ENCODE measurements at places on chromosomes 16 and 17.
A peak's percentile ranks its signal among the peaks of the same experiment; 100 is the strongest.

- no peaks in the 10 kb centered on the region for H3K27me3 ChIP-seq
- H3K4me3 ChIP-seq, result no peak overlapping the region
- peaks cover 26% of the 10 kb centered on the region for H3K4me1 ChIP-seq
- DNase-seq, result no peak
Measured at GRCh38 chr17:55645361-55645760, 77.3 kb downstream of the TMEM100 start.

DNA sequence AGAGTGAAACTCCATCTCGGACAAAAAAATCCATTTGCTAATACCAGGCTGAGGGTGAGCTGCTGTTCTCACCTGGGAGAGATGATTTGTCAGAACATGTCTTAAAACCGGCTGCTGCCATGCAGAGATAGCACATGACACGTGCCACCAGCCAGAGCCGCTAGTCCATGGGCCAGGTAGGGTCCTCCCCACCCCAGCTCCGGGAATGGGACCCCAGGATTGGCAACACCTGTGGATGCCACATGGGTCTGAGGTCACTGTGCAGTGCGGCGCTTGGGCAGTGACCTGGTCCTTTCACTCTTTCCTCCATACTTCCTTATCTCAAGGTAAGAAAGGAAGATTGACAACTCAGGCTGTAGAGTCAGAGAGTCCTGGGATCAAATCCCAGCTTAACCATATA, 393.3 kb upstream of the TNRC6C start:
- no peak for DNase-seq
- no peaks in the 10 kb centered on the region for H3K27me3 ChIP-seq
- no peak overlapping the region for H3K27ac ChIP-seq

DNA sequence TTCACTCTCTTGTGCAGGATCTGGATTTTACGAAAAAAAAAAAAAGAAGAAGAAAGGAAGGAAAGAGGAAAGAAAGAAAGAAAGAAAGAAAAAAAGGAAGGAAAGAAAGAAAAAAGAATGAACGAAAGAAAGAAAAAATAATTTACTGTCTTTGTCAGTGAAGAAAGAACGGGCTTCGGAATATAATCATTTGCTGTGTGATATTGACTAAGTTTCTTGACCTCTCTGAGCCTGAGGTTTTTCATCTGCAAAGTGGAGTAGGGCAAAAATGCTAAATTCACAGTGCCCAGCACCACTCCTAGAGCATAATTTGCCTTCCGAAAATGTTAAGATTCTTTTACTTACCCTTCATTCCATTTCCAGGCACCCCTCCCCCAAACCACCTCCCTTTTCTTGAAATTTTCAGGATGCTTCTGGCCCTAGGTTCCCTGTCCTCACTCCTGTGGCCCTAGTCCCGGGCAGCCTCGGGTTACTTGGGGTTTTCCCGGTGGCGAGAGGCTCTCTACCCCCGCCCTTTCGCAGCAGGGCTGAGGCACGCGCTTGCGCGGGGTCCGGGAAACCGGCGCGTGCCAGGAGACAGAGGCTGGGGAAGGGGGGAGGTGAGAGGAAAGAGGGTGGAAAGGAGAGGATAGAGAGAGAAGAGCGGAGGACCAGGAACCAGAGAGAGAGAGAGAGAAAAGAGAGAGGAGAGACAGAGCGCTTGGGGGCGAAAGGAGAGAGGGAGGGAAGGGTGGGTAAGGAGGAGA, at the start of gene CNTNAP1:
Gene CNTNAP1, plus strand, starts transcription at position 556 of the 746 bp plus-strand sequence. CDS start 299 bp downstream, outside the sequence.
- H3K27ac ChIP-seq, result peak within 1 kb of the TSS; percentile 82
- H3K4me1 ChIP-seq, result peaks cover 45% of the 10 kb centered on the region
- peaks cover 22% of the 10 kb centered on the region for H3K27me3 ChIP-seq
- DNase-seq, result peak; percentile 73

- no peaks in the 10 kb centered on the region for H3K27me3 ChIP-seq
- no peak overlapping the region for H3K4me3 ChIP-seq
- H3K27ac ChIP-seq, result peak overlapping the region; percentile 75
- no peak for DNase-seq
- peaks cover 26% of the 10 kb centered on the region for H3K4me1 ChIP-seq
- peaks cover 3% of the 10 kb centered on the region for H3K36me3 ChIP-seq
Measured at GRCh38 chr16:87474566-87474996, 18.2 kb downstream of the ZCCHC14 start.

DNA sequence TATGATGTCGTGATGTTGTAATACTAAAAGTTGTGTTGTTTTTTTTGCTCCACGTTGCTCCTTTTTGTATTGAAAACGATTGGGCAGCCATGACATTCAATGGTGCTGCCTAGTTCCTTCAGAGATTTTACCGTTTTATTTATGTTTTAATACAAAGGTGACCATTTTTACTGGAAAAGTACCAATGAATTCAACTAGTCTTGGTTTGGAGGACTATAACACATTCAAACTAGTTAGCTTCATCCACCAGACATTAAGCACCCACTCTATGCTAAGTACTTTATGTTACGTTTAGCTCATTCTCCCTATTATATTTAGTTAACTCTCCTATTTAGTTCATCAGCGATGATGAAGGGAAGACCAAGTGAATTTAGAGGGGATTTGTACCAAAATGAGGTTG, 116.6 kb upstream of the TBX2 start:
- peaks cover 37% of the 10 kb centered on the region for H3K4me1 ChIP-seq
- peaks cover 12% of the 10 kb centered on the region for H3K36me3 ChIP-seq
- no peak for DNase-seq
- no peak overlapping the region for H3K4me3 ChIP-seq
- no peak overlapping the region for H3K27ac ChIP-seq

DNA sequence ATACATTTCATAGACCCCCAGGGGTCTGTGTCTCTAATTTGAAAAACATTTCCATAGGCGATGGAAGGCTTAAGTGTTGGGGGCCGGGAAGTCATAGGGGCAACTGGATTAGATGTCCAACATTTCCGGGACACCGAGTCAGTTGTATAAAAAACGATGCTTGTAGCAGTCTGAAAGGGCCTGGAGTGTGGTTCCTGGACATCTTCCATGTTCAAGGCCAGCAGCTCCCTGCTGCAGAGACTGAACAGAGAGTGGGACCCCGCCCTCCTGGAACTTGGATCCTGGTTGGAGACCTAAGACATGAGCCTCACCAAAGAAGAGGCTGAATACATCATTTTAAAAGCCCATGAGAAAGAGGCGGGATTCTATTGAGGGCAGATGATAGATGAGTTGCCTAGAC, 82.0 kb upstream of the ZNF423 start:
- H3K36me3 ChIP-seq, result peaks cover 11% of the 10 kb centered on the region
- H3K4me3 ChIP-seq, result no peak overlapping the region
- H3K27ac ChIP-seq, result no peak overlapping the region
- DNase-seq, result no peak

DNA sequence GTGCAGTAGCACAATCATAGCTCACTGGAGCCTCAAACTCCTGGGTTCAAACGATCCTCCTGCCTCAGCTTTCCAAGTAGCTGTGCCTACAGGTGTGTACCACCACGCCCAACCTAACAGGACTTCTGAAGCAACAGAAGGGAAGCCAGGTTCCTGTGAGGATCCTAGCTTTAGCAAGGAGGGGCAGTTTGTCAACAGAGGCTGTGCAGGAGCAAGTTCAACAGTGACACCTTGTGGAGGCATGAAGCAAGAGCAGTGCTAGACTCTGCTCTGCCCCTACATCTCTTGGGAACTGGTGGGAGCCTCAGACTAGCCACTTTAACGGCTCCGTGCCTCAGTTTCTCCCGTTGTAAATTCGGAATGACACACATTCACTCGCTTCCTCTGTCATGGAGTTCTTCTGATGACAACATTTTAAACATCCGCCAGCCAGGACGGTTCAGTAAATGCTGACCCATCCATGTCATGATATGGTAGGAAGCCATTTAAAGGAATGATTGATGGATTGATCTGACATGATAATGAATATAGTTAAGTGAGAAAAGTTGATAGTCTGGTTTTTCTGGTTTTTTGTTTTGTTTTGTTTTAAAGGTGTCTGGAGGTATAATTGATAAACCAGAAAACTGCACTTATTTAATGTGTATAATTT, 218.7 kb downstream of the MRTFB start:
- H3K27me3 ChIP-seq, result no peaks in the 10 kb centered on the region
- H3K36me3 ChIP-seq, result peaks cover 3% of the 10 kb centered on the region
- H3K27ac ChIP-seq, result no peak overlapping the region
- DNase-seq, result peak; percentile 62
- H3K4me1 ChIP-seq, result peaks cover 6% of the 10 kb centered on the region
- H3K4me3 ChIP-seq, result no peak overlapping the region

GRCh38 chr17:4931963-4932362, at the start of gene GP1BA:
TSS of gene GP1BA (plus strand) at chr17:4932277. CDS start at chr17:4932605, 328 bp downstream.
- H3K4me3 ChIP-seq, result no peak within 1 kb of the TSS
- H3K27me3 ChIP-seq, result no peaks in the 10 kb centered on the region
- peaks cover 9% of the 10 kb centered on the region for H3K4me1 ChIP-seq
- DNase-seq, result no peak

DNA sequence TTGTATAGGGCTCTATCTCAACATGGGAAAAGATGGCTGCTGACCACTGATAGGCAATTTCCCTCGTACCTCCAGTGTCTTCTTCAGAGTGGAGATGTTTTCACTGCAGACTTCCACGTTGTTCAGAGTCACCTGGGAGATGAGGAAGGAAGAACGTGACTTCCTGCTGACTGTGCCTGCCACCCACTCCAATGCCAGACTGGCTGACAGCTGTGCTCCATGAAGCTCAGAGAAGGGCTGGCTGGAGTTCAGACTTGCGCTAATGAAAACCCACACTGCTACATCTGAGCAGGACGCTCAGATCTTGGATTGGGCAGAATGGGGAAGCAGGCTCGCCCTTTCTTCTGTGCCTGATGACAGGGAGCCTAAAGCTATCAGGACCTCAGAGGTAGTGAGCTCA, 33.1 kb downstream of the COG4 start:
- no peak for DNase-seq
- peaks cover 30% of the 10 kb centered on the region for H3K36me3 ChIP-seq
- no peak overlapping the region for H3K27ac ChIP-seq

DNA sequence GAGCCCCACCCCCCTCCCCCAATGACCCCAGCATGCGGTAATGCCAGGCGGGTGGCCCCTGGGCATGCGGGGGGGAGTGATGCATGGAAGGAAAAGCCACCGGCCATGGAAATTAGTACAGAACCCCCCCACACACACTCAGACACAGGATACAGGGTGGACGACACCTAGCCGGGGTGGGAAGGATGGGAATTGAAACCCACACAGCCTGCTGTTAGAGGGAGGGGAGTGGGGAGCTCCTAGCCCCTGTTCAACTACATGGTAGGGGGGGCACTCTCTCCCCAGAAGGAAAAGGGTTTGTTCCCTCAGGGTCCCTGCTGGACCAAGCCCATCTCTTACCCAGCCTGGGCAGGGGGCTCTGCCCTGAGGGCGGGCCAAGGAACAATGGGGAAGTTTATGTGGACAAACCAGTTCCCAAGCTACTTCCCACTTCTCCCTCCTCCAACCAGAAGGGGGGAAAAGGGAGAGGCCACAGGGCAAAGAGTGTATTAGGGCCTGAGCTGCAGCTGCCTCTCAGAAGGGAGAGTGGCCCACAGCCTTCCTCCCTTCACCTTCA, 5.2 kb downstream of the TMUB2 start:
- peak; percentile 53 for DNase-seq
- H3K36me3 ChIP-seq, result peaks cover 35% of the 10 kb centered on the region
- peak overlapping the region; percentile 27 for H3K4me3 ChIP-seq
- peak overlapping the region; percentile 77 for H3K27ac ChIP-seq
- H3K27me3 ChIP-seq, result no peaks in the 10 kb centered on the region

- H3K27ac ChIP-seq, result no peak overlapping the region
- no peak overlapping the region for H3K4me3 ChIP-seq
- peaks cover 10% of the 10 kb centered on the region for H3K4me1 ChIP-seq
- H3K27me3 ChIP-seq, result no peaks in the 10 kb centered on the region
- no peaks in the 10 kb centered on the region for H3K36me3 ChIP-seq
Measured at GRCh38 chr17:14101976-14102375, 32.7 kb downstream of the COX10 start.

GRCh38 chr16:31138621-31139578, 3.4 kb upstream of the PRSS8 start:
- H3K36me3 ChIP-seq, result peaks cover 1% of the 10 kb centered on the region
- H3K27me3 ChIP-seq, result peaks cover 10% of the 10 kb centered on the region
- peak; percentile 54 for DNase-seq
- peaks cover 53% of the 10 kb centered on the region for H3K4me1 ChIP-seq
- peak overlapping the region; percentile 40 for H3K27ac ChIP-seq

DNA sequence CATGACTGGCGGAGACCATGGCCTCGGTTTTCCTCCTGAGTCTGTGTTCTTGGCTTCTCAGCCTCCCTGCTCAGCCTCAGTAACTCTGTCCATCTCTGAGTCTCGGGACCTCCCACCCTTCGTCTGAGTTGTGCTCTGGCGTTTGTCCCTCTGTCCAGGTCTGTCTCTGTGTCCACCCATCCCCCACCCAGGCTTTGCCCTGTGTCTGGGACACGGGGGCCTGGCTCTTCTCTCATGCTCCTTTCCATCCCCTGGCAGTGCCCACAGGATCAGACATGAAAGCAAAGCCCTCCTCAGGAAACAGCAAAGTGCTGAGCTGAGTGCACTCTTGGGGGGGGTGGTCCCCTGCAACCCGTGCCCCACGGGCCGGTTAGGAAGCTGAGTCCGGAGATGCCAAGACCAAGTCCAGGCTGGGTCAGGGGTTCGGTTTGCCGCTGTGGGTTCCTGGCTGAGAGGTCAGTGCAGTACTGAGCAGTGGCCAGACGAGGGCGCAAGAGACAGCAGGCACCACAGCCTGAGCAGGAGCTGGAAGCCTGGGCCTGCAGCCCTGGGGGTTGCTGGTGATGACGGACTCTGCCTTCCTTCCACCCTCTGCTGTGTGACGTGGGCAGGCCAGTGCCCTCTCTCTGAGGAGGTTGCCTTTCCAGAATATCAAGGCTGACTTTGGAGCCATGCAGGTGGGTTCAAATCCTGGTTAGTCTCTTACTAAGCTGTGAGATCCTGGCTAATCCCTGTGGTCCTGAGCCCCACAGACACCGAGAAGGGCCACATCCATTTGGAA, 2.5 kb downstream of the P2RX1 start:
- H3K27ac ChIP-seq, result no peak overlapping the region
- H3K4me3 ChIP-seq, result no peak overlapping the region
- no peaks in the 10 kb centered on the region for H3K36me3 ChIP-seq
- H3K27me3 ChIP-seq, result peaks cover 3% of the 10 kb centered on the region

GRCh38 chr16:48113471-48113870, 42.3 kb downstream of the ABCC12 start:
- peak; percentile 44 for DNase-seq
- H3K27me3 ChIP-seq, result no peaks in the 10 kb centered on the region
- H3K4me3 ChIP-seq, result no peak overlapping the region
- H3K36me3 ChIP-seq, result no peaks in the 10 kb centered on the region
- H3K4me1 ChIP-seq, result no peaks in the 10 kb centered on the region

All from WTC11 (cell line).